ENCODE measurements at places on chromosomes 7 and 10.

DNA sequence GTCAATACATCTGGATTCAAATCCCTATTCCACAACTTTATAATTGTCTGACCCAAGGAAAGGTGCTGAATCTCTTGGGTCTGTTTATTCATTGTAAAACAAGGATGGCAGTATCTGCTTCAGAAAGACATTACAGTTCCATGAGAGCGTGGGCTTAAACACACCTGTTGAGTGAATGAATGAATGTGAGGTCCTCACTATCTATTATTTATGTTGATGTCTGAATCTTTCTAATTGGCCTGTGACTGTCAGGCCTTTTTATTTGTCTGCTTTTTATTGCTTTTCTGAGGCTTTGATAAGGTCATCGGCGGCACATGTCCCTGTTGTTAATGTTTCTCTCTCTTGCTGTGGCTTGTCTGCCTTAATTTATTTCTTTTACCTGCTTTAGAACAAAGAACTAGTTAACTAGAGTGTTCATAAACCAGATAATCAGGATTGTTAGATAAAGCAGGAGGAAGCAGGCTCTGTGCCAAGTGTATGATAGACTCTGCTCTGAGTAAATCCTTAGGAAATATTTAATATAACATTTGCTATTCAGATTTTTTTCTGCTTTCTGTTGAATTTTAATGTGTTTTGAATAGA lies 42.3 kb upstream of the CYCS start:
- DNase-seq, result no peak

- no peak for DNase-seq
These were observed 23.7 kb upstream of the IGF2BP3 start for GRCh38 chr7:23494009-23494408.

DNA sequence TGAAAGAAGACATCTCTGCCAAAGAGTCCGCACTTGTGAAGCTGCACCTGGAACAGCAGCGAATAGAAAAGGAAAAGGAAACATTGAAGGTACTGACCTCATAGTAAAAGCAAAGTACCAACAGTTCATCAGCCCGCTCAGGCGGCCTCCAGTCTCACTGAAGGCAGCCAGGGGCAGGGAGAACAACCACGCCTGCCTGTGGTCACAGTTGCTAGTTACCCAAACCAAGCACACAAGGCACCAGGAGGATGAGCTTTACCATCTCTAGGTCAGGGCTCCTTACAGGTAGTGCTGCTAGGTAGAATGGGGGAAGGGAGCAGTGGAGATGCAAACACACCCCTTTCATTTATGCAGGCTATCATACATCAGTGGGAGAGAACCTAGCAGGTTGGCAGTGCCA lies 39.8 kb downstream of the CFAP58 start:
- no peak for DNase-seq

GRCh38 chr7:130386876-130387275 lies 6.6 kb downstream of the CPA1 start:
- DNase-seq, result no peak

GRCh38 chr7:123643495-123644441 lies 11.9 kb upstream of the LMOD2 start:
- no peak for DNase-seq

GRCh38 chr10:132376394-132376851 lies 20.6 kb upstream of the PWWP2B start:
- DNase-seq, result no peak

DNA sequence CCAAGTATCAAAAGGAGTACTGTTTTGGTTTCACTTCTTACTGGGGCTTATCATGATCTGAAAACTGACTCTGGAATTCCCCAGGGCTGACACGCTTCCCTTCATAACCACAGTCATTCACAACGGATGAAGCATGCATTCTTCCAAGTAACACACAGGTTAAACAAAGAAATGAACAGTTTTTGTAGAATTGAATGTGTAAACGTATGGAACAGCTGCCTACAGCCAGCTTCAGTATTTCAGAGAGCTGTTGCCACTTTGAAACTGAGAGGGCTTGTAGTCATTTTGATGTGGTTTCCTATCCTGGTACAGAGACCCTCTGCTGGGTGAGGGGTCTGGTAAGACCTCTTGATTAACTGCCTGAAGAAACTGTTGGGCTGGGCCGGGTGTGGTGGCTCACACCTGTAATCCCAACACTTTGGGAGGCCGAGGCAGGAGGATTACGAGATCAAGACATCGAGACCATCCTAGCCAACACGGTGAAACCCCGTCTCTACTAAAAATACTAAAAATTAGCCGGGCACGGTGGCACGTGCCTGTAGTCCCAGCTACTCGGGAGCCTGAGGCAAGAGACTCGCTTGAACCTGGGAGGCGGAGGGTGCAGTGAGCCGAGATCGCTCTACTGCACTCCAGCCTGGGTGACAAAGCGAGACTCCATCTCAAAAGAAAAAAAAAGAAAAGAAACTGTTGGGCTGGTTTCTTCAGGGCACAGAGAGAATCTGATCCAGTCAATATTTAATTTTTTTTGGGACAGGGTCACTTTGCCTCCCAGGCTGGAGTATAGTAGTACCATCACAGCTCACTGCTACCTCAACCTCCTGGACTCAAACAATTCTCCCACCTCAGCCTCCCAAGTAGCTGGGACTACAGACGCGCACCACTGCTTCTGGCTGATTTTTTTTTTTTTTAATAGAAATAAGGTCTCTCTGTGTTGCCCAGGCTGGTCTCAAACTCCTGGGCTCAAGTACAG lies 4.7 kb downstream of the NFE2L3 start:
- DNase-seq, result no peak

DNA sequence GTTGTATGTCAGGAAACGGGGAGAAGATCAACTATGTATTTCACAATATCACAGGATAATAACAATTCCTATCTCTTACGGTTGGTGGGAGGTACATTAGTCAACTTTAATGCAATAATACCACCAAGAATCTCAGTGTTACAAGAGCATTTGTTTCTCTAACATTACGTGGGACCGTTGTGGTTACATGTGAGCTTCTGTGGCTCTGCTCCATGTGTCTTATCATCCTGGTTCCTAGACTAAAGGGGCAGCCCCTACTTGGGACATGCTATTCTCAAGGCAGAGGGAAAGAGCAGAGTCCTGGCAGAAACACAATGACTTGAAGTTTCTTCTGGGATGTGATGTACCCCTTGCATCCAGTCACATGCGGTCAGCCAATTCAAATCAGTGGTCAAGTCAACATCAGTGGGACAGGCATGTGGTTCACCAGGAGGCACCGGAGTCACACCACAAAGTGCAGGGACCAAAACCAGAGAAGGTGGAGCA lies 2.5 kb upstream of the ZNF22 start:
- DNase-seq, result no peak

DNA sequence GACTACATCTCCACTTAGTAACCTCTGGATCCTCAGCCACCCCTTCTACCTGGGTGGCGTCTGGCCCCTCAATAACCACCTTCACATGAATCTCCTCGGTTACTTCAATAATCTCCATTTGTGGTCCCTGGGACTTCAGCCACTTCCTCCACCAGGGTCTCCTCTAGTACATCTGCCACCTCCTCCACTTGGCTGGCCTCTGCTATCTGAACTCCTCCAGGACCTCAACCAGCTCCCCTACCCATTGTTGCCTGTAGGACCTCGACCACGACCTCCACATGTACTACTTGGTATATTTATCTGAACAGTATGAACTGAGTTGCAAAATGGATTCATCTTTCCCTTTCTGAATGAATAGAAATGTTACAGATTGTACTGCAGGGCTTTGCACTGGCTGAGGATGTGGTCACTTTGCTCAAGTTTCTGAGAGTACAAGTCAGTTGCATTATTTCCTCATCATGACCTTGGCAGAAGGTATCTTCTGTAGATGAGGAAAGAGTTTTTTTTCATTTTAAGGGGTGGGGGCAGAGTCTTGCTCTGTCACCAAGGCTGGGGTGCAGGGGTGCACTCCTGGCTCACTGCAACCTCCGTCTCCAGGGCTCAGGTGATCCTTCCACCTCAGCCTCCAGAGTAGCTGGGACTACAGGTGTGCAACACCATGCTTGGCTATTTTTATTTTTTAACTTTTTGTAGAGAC lies 36.0 kb downstream of the MAT1A start:
- DNase-seq, result no peak

- no peak for DNase-seq
These were observed 379.1 kb downstream of the DNAJB6 start for GRCh38 chr7:157715938-157716280.

DNA sequence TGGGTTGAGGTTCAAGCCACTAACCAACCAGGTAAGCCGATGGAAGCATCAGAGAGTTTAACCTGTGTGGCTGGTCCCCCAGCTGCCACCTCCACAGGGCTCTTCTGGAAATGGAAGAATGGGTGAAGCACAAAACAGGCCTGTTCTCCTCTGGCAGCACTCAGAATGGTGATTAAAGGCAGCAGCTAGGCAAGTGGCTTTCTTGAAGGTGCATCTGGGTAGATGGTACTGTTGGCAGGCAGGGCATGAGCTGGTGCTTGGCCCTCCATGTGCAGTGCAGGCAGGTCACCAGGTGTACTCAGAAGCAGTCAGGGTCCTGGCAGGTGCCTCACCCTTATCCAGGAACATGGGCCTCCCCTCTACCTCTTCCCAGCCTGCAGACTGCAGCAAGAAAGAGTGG lies 11.5 kb downstream of the AKR1E2 start:
- DNase-seq, result no peak

DNA sequence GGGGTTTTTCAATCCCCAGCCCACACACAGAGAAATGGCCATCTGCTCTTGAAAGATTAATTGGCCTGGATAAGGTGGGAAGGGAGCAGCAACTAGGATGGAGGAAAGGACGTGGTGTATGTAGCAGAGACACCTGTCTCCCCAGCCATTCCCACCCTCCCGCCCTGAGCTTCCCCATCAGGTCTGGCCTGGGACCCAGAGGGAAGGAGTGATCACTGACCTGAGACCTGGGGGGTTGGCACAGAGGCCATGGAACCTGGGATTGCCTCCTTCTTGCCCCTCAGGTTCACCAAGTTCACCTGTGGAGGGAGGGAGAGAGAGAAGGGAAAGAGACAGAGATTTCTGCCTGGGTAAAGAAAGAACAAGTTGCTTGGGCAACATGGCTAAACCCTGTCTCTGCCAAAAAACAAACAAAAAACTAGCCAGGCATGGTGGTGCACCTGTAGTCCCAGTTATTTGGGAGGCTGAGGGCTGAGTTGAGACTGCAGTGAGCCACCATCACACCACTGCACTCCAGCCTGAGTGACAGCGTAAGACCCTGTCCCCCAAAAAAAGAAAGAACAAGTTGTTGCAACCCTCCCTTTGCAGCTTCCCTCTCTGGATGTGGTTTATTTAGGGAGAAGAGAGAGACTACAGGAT lies 11.3 kb upstream of the TRPV6 start:
- DNase-seq, result no peak

DNA sequence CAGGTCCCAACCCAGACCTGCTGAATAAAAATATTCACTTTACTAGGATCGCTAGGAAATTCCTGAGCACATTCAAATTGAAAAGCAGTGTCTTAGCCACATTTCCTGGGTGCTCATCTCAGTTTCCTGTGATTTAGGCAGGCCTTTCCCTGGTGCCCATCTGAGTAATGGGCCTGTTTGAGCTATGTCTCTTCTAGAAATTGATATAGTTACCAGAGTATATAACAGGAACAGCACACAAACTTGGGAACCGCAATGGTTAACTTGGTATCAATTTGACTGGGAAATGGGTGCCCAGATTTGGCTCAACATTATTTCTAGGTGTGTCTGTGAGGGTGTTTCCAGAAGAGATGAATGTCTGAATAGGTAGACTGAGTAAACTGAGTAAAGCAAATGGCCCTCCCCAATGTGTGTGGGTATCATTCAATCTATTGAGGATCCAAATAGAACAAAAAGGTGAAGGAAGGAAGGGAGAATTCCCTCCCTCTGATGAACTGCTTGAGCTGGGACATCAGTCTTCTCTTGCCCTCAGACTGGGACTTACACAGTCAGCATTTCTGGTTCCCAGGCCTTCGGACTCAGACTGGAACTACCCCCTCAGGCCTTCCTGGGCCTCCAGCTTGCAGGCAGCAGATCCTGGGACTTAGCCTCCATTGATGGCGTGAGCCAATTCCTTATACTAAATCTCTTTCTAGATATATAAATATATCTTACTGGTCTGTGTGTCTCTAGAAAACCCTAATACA lies 99.1 kb downstream of the CCDC71L start:
- no peak for DNase-seq

- DNase-seq, result no peak
These were observed 63.7 kb downstream of the ZNRF2 start for GRCh38 chr7:30348083-30348560.

- no peak for DNase-seq
These were observed 1506.2 kb upstream of the LRRTM3 start for GRCh38 chr10:65419629-65420028.

- DNase-seq, result no peak
These were observed 43.0 kb downstream of the CH25H start for GRCh38 chr10:89164080-89164479.

DNA sequence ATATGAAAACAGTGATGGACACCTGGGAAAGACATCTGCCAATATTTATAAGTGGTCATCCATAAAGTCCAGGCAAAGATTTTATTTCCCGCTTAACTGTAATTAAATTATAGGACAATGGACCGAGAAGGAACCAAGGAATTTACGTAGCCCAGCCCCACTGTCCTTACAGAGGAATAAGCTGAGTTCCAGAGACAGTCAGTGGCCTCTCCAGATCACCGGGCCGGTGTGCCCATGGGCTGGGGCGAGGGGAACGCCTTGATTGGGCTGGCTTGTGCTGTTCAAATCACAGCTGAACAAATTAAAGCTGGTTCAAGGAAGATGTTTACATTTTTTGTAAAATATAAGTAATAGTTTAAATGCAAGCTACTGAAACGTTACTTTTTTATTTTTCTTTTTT lies 40.7 kb downstream of the PFKP start:
- no peak for DNase-seq

GRCh38 chr10:131641231-131641630 lies 259.6 kb upstream of the PPP2R2D start:
- no peak for DNase-seq

- no peak for DNase-seq
These were observed 176.6 kb upstream of the SP4 start for GRCh38 chr7:21251151-21251800.

GRCh38 chr7:114645451-114645850 lies 230.8 kb downstream of the FOXP2 start:
- no peak for DNase-seq

DNA sequence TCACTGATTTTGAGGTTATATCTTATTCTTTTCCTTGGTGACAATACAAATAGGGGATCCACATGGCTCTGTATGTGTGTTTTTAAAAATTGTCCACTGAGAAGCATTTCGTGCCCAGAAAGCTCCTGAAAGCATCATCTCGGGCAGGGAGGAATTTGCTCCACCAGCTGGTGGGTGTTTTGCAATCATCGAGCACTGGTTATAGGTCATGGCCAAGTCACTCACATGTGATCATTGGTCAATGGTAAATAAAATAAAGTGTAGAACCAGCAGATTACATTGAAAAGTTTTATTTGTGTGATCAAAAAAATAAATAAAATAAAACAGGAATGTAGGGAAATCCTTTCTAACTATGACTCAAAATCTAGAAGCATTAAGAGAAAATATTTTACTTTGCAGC lies 23.0 kb upstream of the SNX13 start:
- no peak for DNase-seq

DNA sequence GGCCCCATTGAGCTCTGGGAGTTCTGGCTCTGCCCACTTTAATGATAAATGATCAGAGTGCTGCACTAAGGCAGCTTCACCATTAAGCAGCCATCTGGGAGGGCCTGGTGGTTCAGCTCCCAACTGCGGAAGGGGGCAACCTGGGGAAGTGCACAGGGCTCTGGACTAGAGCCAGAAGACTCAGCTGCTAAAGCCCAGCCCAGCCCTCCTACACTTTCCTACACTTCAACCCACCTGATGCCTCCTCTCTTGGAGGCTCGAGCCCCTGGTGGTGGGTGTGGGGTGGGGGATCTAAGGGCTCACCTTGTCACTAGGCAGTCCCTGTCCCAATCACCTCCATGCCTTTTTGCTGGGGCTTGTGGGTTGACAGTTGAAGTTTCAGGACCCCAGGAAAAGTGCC lies 60.6 kb upstream of the ANTXRL start:
- no peak for DNase-seq

Measured in activated gamma-delta T cell (primary cell).